ENCODE measurements at places on chromosomes 1 and 21. TPM values are rescaled to one million over a fixed set of nuclear protein-coding genes. Genes with fewer than 3 reads are reported as not detected.

Gene S100A7
- polyA plus RNA-seq = not detected

Gene GBP1
- 7.1 TPM for polyA plus RNA-seq

Gene VTCN1
- 0.15 TPM for polyA plus RNA-seq

- no peak for DNase-seq
Measured at GRCh38 chr1:179169616-179170467, 59.6 kb downstream of the ABL2 start.

DNA sequence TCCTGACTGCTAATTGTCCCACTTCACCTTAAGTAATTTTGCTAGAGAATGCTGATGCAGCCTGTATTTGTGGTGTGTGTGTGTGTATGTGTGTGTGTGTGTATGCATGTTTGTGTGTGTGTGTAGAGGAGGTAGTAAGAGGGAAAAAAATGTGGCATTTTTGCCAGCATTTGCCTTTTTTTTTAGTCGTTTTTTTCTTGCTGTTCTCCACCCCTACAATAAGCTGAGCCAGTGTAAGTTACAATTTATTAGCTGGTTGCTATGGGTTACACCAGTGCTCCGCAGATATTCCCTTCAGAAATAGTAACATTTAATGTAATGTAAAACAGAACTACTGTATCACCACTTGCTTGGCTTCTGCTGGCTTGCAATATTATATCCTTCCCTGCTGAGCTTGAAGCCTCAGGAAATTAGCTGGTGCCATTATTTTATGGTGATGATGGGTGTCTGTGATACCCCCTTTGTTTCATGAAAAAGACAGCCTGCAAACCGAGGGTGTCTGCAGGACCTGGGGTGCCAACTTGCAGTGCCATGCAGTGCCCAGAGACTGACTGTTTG lies 23.4 kb upstream of the IGSF3 start:
- peak; percentile 90 for DNase-seq
